ENCODE measurements at places on chromosomes 7 and 10. TPM values are rescaled to one million over a fixed set of nuclear protein-coding genes. Genes with fewer than 3 reads are reported as not detected.

The CDHR3 gene
- total RNA-seq, result 6.5 TPM

The ADCY1 gene
- 2.1 TPM for total RNA-seq

The GPR85 gene
- not detected for total RNA-seq

DNA sequence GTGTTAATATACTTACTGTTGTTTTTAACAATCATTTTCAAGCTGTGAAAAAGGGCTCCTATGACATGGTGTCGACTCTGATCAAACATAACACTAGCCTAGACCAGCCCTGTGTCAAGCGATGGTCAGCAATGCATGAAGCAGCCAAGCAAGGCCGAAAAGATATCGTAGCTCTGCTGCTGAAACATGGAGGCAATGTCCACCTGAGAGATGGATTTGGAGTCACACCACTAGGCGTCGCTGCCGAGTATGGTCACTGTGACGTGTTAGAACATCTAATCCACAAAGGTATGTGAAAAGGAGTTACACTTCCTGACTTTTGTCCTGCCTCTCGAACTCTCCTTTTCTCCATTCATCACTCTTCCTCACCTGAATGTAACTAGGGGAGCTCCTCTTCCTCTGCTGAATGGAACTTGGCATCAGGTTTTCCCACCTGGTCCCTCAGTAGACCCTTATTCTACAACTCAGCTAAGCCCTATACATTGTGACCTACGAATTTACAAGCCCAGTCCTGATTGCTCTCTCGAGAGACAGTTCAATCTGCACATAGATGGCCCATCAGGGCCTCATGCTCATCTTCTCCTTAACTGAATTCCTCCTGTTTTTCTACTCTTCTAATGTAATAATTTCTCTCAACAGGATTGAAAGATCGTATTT lies 23.0 kb downstream of the ASB15 start:
- peak; percentile 28 for DNase-seq

DNA sequence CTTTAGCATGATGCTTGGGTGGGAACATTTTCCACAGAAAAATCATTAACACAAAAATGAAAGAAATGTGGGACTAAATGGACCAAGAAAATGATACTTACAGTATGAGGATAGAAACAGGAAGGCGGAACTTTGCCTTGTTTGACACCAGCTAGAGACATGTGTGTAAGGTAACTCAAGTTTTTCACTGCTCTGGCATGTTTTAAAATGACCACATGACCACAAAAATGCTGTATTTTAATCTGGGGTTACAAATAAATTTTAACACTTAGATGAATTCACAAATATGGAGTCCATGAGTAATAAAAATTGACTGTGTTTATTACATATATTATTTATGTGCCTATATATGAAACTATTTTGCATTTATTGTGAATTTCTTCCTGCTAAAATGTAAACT lies 100.9 kb upstream of the PHYHIPL start:
- no peak for DNase-seq

GRCh38 chr7:123863461-123863860 lies 18.5 kb downstream of the HYAL4 start:
- no peak for DNase-seq

- no peak for DNase-seq
Observed at GRCh38 chr7:128781851-128782250, 6.3 kb upstream of the OPN1SW start.

Measured in Panc1 (cell line).